ENCODE measurements at places on chromosomes 2 and 18. TPM values are rescaled to one million over a fixed set of nuclear protein-coding genes. Genes with fewer than 3 reads are reported as not detected.

Gene ADI1
- total RNA-seq: 54.0 TPM

Gene INSIG2
- total RNA-seq: 18.3 TPM

Gene RTP5
- not detected for total RNA-seq

Gene SERPINB13
- not detected for total RNA-seq

Gene FEV
- not detected for total RNA-seq

Gene OR6B2
- not detected for total RNA-seq

Gene LCT
- not detected for total RNA-seq

Gene PCARE
- total RNA-seq: not detected

Gene LIPG
- total RNA-seq: not detected

Gene TIA1
- 176 TPM for total RNA-seq

- DNase-seq: no peak
Measured at GRCh38 chr2:2805263-2805662, 474.2 kb upstream of the MYT1L start.

GRCh38 chr2:69505710-69506109, 68.5 kb upstream of the NFU1 start:
- no peak for DNase-seq

DNA sequence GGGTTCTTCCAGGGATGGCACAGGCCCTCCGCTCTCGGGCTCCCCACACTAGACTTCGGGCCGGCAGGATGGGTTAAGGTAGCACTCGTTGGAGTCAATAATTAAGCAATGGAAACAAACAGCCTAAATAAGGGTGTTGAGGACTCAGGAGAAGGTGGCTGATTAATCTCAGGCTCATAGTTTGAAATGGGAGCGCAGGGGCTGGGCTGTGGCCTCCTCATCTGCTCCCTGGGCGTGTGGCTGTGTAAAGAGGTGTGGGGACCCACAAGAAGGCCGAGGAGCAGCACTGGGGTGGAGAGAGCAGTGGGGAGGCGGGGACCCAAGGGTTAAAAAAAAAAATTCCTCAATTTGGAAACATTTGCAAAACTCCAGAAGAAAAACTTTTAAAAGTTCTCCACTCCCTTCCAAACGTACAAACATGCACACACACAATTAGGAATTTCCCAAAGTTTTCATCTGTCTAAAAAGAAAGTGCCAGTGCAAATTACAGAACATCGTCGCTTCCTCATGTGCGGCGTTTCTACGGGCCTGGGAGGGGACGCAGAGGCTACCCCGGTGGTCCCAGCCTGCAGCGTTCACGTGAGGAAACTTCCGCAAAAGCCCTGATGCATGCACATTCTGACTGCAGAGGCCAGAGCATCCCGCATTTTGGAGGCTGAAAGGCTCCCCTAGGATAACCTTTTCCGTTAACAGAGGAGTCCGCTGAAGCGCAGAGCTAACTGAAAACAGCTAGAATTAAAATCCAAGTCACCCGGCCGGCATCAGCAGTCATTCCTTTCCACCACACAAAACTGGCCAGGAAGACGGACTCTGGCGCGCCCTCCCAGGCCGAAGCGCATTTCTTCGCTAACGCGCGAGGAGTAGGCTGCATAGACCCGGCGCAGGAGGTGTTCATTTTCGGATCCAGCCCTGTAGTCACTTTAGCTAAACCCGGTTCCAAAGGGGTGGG, 1.0 kb upstream of the TUBB6 start:
- no peak for DNase-seq

GRCh38 chr2:176170602-176171305, 13.6 kb downstream of the HOXD3 start:
- DNase-seq: no peak

DNA sequence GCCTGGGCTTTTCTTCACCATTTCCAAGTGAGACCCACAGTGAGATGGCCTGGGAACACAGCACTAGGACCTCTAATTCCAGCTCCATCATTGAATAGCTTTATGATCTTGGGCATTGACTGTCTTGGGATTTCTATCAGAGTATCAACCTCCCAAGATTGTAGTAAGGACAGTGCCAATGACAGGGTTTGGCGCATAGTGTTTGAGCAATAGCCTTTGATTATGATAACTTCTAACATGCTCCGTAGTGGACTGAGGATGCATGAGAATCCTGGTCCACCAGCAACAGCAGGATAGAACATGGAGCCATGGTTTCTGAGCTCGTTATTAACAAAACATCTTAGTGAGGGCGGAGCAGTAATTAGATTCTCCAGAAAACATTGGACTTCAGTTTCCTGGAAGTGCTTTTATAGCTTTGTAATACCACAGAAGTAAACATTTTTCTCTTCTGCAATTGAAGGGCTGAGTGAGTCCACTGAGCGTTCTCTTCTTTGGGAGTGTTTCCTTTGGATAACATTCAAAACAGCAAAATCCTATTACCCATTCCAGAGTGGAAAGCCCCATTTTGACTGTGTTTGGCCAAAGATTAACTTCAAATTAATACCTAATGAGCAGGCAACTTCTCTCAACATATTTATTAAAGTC, 63.7 kb downstream of the IL1R2 start:
- DNase-seq: peak; percentile 2

DNA sequence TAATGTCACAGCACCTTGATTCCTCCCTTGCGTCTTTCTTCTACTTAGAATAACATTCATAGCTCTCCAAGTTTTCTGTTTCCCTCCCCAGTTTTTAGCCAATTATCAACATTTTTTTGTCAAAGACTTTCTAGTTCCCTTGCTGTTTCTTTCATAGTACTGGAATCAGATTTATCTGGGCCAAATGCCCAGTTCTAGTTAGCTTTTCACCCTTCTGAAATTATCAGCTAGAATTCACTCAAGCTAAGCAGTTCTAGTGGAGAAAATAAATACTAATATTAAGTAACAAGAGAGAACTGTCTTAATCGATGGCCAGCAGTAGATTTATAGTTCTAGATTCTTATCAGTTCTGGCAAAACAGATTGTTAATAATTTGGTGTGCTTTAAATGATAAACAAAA, 36.2 kb downstream of the EFEMP1 start:
- no peak for DNase-seq

DNA sequence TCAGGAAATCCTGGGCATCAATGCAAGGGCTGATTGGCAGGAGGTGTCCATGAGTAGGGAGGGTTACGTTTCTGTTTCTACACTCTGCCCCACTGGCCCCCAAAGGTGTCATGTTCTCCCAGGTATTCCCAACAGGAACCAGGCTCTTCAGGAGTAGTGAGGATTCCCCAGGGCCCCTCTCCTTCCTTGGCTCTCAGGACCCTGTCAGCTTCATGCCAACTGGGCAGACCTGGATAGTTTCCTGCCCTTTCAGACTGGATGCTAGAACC, 480.6 kb upstream of the HS6ST1 start:
- peak; percentile 57 for DNase-seq

DNA sequence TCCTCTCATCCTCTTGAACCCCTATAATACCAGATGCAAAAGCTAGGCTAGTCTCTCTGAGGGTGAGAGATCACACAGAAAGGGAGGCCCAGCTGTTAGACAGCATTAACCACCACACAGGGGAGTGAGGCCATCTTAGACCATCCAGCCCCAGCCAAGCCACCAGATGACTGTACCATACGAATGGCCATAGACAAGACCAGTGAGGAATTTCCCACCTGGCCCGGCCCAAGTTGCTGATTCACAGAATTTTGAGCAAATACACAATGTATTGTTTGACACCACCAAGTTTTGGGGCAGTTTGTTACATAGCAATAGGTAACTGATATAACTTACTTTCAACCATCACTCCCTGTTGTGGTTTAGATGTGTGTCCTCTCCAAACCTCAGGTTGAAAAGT, 98.2 kb upstream of the CTNNA2 start:
- DNase-seq: no peak

- no peak for DNase-seq
Measured at GRCh38 chr2:201513271-201513670, 61.7 kb downstream of the STRADB start.

- DNase-seq: no peak
Measured at GRCh38 chr18:79070486-79070885, 1.3 kb downstream of the ATP9B start.

GRCh38 chr2:132400169-132400900, 16.3 kb upstream of the GPR39 start:
- DNase-seq: no peak

DNA sequence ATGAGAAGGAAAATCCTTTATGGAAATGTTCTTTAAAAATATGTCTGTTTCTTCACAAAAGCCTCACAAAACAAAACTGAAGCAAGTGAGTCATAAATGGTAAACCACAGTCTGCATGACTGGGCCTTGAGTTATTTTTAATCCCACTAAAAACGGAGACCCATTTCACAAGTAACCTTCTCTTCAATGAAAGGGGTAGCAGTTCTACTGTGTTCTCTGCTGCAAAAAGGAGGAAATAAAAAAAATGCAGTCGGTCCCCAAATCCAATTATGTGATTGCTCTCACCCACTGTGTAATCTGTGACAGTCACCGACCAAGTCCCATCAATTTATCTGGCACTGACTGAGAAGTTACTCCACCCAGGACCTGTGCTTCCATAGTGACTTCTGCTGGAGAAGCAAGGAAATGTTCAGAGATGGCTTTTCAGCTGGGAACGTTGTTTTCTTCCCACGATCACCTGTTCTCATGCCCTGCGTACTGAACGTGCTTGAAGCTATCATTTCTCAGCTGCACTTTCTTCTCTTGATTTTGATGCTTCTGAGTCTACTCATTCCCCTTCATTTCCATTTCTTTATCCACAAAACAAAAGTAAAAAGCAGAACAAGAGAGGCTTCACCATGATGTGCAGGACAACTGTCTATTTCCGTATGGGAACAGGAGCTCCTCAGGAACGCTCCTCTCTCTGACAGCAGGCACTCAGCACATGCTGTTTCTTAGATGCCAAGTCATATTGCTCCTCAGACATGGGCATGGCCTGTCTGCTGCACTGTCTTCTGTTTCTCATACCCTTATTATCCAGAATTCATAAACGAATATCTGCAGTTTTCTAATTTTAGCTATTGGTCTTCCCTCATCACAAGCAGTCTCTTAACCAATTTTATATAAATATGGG, 80.0 kb upstream of the TMEM200C start:
- DNase-seq: no peak

GRCh38 chr18:45009756-45010155, 329.1 kb downstream of the SETBP1 start:
- no peak for DNase-seq

GRCh38 chr2:179239838-179240237, 24.8 kb downstream of the SESTD1 start:
- no peak for DNase-seq

GRCh38 chr18:67359873-67360838, 156.4 kb downstream of the DSEL start:
- no peak for DNase-seq

GRCh38 chr2:173402405-173402974, 47.8 kb downstream of the CDCA7 start:
- peak; percentile 90 for DNase-seq

- no peak for DNase-seq
Measured at GRCh38 chr2:12797815-12798214, 81.1 kb downstream of the TRIB2 start.

DNA sequence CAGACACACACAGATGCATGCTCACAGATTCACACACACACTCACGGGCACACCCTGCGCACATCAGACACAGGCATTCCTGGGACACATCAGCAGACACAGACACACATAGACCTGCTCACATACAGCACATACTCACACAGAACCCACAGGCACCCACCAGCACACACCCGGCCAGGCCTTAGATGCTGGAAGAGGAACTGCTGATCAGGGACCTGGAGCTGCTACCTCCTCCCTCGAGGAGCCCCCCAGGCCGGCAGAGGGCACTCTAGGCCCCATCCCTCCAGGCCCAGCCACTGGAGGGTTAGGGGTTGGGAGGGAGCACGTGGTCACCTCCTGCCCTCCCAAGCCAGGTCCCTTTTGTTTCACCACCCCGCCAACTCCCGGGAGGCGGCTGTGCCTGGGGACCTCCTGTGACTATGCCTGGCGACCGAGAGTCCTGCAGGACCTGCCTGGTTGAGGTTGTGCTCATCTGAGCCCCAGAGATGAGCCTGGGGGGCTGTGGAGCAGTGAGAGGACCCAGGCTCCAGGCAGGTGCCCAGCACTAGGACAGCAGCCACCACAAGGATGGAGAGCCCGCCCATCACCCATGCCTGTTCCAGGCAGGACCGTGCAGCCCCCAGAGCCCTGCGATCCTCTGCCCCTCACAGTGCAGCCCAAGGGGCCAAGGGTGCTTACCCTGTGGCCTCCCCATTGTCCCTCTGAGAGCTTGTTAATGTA, 21.0 kb upstream of the PTMA start:
- no peak for DNase-seq

- DNase-seq: peak; percentile 90
Measured at GRCh38 chr2:43611987-43612894, 16.4 kb upstream of the THADA start.

DNA sequence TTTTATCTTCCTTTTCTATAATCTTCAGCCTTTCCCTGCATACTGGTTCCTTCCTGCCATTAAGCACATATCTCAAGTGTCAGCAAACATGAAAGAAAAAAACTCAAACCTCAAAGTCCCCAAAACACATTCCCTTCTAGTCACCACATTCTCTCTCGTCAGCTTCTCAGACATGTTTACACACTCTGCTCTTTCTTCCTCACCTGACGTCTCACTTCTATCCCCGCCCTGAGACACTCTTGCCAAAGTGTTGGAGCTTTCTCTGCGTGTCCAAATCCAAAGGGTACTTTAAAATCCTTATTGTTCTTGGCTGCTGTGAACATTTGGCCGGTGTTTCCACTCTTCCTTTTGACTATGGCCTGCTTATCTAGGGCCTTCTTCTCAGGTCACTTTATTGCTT, 47.9 kb downstream of the SOX11 start:
- DNase-seq: no peak
